ENCODE measurements at places on chromosomes 6 and 20.

DNA sequence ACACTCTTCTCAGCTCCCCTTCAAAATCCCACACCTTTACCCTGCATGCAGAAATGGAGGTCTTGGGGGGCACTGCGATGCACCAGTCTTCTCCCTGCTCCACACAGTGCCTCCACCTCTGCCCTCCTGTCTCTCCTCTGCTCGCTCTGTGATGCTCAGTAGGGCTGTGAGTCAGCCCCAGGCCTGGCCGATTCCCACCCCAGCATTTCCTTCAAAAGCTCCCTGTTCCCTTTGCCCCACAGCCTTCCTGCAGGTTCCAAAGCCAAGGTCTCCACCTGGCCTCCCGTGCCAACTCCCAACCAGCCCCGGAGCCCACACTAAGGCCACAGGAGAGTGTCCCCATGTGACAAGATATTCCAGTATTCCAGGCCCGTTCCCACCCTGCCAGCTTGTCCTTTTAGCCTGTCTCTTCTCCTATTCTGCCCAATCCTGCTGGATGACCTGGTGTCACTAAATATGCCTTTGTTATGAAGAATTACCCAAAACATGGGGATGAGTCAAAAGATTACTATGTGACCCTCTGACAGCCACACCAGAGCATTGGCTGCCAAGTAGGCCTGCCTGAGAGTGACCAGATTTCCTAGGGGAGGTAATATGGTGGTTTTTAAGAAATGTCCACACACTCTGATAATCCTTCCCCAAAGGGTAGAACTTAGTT, 118.9 kb upstream of the NXT1 start:
- DNase-seq: no peak

- DNase-seq: no peak
Measured at GRCh38 chr6:120129228-120129627, 779.7 kb upstream of the MAN1A1 start.

- DNase-seq: peak; percentile 48
Measured at GRCh38 chr6:43891072-43891870, 121.3 kb downstream of the VEGFA start.

GRCh38 chr20:49457444-49457843, 25.0 kb downstream of the KCNB1 start:
- no peak for DNase-seq

- no peak for DNase-seq
Measured at GRCh38 chr6:43203029-43203717, 21.2 kb downstream of the CUL9 start.

- DNase-seq: no peak
Measured at GRCh38 chr20:5741089-5741488, 9.1 kb upstream of the SHLD1 start.

DNA sequence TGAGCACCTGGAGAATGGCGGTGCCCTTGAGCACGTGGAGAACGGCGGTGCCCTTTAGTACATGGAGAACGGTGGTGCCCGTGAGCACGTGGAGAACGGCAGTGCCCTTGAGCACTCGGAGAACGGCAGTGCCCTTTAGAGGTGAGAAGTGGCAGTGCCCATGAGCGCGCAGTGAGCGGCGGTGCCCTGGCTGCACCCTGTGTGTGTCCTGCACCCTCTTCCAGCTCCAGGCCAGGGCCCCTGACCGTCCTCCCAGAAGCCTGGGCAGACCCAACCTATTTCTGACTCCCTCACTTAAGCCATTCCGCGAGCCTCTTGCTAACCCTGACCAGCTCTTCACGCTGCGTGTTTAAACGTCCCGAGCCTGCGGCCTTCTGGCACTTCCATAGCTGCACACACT, 151.3 kb downstream of the DLL1 start:
- no peak for DNase-seq

GRCh38 chr20:35833241-35833640, 61.4 kb downstream of the PHF20 start:
- no peak for DNase-seq

DNA sequence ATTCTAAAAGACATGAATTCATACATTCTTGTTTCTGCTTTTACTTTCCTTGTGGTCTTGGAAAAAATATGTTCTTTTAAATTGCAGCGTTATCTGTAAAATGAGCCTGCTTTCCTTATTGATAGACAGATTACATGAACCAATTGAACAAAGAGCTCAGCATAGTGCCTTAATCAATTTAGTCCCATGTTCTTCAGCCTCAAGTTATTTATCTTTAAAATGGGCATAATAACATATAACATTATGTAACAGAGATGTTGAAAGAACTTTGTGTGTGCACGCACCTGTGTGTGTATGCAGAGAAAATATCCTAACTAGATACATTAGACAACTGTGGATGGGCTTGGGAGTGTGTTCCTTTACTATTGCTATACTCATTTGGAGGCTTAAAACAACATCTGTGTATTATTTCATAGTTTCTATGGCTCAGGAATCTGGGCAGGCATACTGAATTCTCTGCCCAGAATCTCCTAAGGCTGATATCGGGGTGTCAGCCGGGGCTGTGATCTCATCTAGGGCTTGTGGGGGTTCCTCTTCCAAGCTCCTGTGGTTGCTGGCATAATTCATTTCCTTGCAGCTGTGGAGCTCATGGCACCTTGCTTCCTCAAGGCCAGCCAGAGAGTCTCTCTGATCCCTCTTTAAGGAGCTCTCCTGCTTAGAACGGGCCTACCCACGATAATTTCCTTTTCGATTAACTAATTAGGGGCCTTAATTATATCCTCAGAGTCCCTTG, 194.1 kb downstream of the ARID1B start:
- DNase-seq: no peak

DNA sequence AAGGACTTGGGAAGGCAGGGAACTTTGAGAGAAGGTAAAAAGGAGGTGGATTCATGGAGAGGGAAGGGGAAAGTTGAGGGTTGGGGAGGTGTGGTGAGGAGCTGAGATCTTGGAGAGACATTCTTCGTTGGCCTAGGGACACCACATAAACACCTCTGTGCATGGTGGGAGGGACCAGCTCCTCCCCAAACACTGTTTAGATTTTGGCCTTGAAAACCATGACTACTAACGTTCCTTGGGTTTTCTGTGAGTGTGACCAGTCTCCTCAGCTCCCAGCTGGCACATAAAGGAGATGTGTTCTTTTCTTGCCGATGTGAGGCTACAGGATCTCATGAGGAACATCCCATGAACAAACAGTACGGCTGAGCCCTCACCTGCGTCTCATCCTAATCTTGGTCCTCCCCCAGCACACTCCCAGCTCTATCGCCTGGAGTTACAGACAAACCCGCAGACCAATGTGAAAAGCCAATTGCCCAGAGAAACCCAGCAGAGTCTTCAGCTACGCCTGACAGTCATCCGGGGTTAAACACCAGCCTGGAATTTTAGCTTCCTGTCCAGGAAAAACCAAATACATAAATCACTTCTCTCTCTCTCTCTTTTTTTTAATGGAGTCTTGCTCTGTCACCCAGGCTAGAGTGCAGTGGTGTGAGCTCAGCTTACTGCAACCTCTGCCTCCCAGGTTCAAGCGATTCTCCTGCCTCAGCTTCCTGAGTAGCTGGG, 22.0 kb upstream of the DDR1 start:
- DNase-seq: no peak

- no peak for DNase-seq
Measured at GRCh38 chr6:28337121-28337520, 1.2 kb upstream of the ZSCAN31 start.

All from iPS-NIHi11 (cell line).